ENCODE measurements at places on chromosomes 16 and 17. TPM values are rescaled to one million over a fixed set of nuclear protein-coding genes. Genes with fewer than 3 reads are reported as not detected.

DNA sequence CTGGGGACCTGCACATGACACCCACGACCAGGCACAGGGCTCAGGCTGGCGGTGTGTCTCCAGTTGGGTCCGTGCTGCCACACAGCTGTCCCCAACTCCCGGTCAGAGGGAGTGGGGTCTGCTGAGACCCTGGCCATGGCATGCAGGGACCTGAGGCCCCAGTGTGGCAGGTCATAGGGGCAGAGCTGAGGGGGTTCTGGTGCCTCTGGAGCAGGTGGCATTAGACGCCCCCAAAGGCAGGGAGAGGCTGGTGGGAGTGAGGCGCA is 4.2 kb downstream of the NUBP2 start:
- DNase-seq: no peak

GRCh38 chr16:73232555-73233328 is 184.8 kb upstream of the ZFHX3 start:
- DNase-seq: no peak

- DNase-seq: no peak
Observed at GRCh38 chr17:30942308-30943079, 20.7 kb downstream of the ADAP2 start.

DNA sequence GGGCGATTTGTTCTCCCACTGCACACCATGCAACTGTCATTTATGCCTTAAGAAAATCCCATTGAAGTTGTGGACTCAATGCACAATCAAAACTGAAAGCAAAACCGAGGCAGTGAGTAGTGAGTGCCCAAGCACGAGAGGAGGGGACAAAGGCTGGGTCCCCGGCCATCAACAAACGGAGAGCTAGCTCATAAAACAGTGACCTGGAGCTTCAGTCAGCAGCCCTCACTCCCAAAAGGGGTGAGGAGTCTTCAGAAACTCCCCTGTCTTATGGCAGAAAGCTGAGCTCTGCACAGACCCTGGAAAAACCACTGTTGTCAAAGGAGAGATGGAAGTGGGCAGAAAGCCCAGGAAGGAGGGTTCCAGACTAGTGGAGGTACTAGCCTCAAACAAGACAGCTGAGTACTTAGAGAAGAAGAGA is 96.9 kb downstream of the ADCY9 start:
- peak; percentile 31 for DNase-seq

- DNase-seq: no peak
Observed at GRCh38 chr16:81647527-81647926, 131.6 kb upstream of the PLCG2 start.

DNA sequence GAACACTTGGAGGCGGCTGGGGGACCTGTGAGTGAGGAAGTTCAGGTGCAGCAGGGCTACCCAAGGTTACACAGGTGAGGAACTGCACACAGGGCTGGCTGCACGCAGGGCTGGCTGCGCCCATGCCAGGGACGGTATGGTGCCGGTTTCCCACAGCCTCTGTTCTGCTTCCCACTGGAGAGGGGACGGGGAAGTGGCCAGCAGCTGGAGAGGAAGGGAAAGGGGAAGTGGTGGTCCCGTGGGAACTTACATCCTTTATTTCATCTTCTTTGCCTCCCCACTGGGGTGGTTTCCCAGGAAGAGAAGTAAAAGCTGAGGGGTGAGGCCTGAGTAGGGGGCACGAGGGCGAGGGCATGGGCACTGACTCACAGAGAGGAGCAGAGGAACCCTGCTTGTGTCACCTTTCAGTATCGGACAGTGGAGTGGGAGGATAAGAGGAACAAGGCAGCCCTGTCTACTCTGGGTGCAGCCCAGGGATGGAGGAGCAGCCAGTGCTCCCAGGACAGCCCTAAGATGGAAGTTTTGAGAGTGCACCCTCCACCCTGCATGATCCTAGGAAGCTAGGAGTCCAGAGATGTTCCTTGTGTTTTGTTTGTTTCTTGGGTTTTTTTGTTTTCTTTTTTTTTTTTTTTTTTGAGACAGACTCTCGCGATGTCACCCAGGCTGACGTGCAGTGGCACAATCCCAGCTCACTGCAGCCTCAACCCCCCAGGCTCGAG is 25.5 kb upstream of the CDH1 start:
- peak; percentile 41 for DNase-seq

Gene GNAO1
- under 0.01 TPM for total RNA-seq

GRCh38 chr17:29444589-29444988 is 54.4 kb downstream of the TAOK1 start:
- no peak for DNase-seq

GRCh38 chr17:49508866-49509587 is 13.9 kb downstream of the NGFR start:
- DNase-seq: no peak

DNA sequence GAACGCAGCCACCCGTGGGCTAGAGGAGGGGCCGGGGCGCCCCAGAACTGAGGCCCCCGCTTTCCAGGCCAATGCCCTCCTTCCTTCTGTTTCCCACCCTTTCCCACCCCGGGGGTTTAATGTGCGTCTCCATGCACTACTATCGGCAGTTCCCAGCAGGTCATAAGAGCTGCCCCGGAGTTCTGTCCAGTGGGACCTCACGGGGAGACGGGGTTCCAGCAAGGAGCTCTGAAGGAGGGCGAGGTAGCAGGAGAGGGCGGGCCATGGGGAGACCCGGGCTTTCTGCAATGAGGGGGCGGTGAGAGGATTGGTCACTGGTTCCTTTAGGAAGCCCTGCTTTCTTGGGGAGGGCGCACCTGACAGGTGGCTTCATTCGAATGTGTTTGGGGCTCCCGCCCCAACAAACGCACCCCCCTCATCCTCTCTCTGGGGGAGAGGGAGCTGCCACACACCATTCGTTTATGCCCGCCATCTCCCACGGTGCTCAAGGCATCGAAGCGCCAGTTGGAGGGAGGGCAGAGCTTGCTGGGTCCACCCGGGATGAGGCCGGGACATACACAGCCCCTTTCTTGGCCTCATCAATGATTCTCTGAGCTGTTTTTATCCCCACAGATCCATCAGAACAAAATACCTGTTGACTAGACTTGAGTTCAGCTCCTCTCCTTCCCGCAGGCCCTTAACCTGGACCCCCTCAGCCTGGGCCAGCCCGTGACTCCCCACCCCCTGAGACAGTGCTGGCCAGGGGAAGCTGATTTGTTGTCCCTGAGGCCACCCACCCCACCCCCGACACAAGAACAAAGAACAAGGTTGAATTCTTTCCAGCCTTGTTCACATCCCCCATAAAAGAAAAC is 44.1 kb downstream of the SLC7A5 start:
- no peak for DNase-seq

GRCh38 chr17:72590882-72591281 is 470.1 kb downstream of the SOX9 start:
- DNase-seq: no peak

- DNase-seq: no peak
Observed at GRCh38 chr17:61010661-61011170, 333.1 kb downstream of the BCAS3 start.

Measured in hematopoietic multipotent progenitor cell (in vitro differentiated cells).